H7 (cell line): ENCODE measurements at places on chromosomes 2 and 18. TPM values are rescaled to one million over a fixed set of nuclear protein-coding genes. Genes with fewer than 3 reads are reported as not detected.

GRCh38 chr2:151422917-151423439 is 13.3 kb downstream of the RIF1 start:
- DNase-seq, result no peak

GRCh38 chr18:64785686-64786085 is 636.8 kb upstream of the LINC00305 start:
- no peak for DNase-seq

GRCh38 chr2:214674278-214674677 is 135.2 kb downstream of the BARD1 start:
- DNase-seq, result no peak

DNA sequence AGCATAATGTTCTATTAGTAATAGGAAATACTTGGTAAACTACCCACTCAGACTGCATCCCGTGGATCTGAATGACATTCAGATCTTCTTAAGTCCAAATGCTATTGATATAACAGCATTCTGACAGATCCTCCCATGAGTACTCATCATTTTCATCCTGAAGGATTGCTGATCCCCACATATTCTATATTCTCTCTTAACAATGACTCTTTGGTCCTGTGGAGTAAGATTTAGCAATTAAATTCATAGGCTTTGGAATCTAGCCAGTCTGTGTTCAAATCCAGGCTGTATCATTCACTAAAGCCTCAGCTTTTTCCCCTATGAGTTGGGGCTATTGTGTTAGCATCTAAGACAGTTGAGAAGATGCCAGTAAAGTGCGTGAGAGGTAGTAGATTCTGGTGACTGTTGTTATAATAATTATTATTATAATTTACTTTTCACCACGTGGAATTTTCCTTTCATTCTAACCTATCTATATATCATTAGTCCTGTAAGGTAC is 591.3 kb upstream of the SYT4 start:
- DNase-seq, result no peak

- no peak for DNase-seq
These were observed 50.3 kb downstream of the DTNA start for GRCh38 chr18:34760444-34760843.

GRCh38 chr2:127217470-127218325 is 2.4 kb downstream of the CYP27C1 start:
- peak; percentile 64 for DNase-seq

The CHRNA1 gene
- not detected in 2 replicates for total RNA-seq

The YES1 gene
- 69.4 and 101 TPM in 2 replicates for total RNA-seq

The ZNF2 gene
- total RNA-seq, result 4.9 and 7.4 TPM in 2 replicates
